ENCODE measurements at places on chromosomes 1 and 21.
A peak's percentile ranks its signal among the peaks of the same experiment; 100 is the strongest.

DNA sequence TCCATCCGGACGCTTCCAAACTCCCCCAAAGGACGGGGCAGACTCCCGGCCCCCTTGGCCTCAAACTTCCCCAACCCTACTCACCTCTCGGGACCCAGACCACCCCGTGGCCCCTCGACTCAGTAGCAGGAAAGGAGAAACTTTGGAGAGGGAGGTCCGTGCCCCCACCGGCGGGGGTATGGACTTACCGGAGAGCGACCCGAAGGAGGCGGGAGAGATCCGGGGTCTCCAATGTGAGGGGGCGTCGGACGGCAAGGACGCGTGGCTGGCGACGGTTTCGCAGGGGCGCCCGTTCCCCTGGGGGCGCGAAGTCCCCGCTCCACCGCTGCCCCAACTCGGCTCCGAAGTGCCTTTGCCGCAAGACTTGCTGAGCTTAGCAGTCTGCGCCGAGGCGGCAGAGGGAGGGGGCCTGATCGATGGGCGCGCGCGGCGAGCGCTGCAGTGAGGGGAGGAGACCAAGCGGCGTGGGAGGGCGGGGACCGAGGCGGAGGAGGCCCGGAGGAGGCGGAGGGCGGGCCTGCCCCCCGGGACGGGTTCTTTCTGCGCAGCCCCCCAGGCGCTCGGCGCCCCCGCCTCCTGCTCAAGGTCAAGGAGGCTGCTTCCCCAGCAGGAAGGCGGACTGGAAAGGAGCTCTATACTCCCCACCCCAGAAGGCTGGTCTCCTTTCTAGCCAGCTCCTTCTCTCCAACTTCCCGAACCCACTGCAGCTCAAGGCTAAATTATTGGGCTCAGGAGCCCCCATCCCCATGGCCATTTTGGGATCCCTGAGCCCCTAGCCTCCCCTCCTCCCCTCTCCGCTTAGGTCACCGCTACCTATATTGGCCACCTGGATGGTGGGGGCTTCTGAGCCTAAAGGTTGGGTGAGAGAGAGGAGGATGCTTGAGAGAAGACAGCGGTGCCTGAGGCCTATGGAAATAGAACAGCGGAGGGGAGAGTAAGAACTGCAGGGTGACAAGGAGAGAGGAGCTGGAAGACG is at the start of gene SYT2:
TSS of gene SYT2 (minus strand) at position 385 of the 976 bp plus-strand sequence. CDS start 104,682 bp downstream, outside the sequence.
- DNase-seq, result no peak

DNA sequence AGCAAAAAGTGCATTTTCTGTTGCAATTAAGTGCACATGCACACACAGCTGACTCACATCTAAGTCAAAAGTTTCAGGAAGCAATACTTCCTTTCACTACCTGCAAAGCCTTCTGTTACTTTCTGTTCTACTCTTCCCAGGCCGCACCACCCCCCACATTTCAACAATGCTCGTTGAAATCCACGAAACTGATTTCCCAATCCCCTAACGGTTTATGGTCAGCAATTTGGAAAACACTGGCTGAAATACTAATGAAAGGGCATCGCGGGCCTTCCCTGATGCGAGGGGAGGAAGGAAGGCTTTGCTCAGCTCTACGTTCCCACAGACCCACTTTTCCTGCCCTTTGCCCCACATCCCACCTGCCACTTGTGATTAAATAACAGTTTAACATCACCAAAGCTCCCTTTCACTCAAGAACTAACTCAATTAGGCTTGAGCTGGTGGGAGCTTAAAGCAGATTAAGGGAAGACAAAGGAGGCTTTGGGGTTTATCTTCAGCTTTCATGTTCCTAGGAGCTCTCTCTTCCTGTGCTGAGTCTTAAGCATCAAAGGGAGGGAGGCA is 243.2 kb upstream of the RAB4A start:
- no peak for DNase-seq

- DNase-seq, result no peak
Observed at GRCh38 chr1:167776151-167776550, 54.4 kb downstream of the MPZL1 start.

DNA sequence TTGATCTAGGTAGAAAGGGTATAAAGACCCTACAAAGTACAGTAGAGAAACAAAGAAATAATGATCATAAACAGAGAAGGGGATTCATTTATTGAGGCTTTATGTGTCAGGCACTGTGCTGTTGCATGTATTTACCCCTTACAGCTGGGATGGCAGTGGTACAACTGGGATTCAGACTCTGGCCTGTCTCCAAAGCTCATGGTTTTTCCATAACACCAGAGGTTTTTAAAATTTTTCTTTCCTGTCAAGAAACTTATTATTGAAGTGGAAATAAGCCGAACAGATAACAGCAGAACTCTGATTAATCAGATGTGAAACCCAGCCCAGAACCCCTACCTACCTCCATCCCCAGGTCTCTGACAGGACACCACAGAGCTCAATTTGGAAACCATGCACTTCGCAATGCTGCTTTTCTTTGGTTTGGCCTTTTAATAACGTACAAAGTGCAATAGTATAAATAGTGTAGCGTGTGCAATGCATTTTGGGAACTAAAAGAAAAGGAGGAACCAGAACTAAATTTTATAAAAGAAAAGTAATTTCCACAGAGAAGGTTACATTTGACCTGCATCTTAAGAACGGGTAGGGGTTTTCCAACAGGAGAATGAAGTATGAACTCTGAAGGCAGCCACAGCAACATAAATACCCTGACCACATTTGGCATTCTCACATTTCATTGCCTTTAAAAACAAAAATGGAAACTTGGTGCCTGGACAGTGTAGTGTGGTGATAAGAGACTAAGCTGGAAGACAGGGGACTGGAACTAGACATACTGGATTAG is 92.0 kb upstream of the S1PR1 start:
- no peak for DNase-seq

GRCh38 chr21:43591571-43591970 is 67.7 kb downstream of the HSF2BP start:
- no peak for DNase-seq

- no peak for DNase-seq
Observed at GRCh38 chr21:25097648-25098047, 509.6 kb downstream of the MRPL39 start.

- DNase-seq, result no peak
Observed at GRCh38 chr21:32253215-32253641, 25.6 kb downstream of the MIS18A start.

DNA sequence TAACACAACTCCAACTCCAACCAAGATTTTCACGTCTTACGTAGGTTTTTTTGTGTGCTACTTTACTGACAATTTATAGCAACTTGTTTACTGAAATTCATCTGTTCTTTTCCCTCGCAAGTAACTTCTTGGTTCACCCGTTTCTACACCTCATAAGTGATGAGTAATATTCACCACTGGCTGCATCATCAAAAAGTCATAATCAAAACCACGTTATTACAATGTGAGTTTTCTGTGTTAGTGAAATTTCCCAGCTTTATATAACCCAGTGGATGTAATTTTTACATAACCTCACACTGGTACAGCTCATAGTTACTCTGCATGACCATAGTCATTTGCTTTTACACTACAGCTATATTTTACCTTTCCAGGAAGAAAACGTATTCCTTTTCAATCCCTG is 401.1 kb upstream of the LYPLAL1 start:
- no peak for DNase-seq

- DNase-seq, result no peak
Observed at GRCh38 chr1:43284065-43284464, 1.3 kb downstream of the C1orf210 start.

GRCh38 chr1:7462617-7463016 is 308.5 kb upstream of the VAMP3 start:
- DNase-seq, result no peak

DNA sequence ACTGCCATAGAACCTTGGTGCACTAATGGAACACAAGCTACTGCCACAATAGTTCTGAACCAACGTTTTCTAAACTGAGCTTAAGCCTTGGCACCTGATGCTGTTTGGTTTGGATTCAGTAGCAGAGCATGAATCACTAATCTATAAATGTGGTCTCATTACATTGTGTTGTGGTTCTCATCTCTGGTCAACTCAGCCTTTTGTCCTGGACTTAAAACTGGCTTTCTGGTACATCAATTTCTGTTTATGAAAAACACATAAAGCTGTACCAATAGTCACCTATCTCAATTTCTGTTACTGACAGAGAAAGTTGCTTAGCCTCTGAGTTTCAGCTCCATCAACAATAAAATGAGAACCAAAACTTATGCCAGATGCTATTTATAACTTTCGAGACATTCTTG is 197.5 kb upstream of the KIAA0040 start:
- no peak for DNase-seq

- DNase-seq, result no peak
Observed at GRCh38 chr21:31880816-31881215, 8.0 kb downstream of the HUNK start.

GRCh38 chr21:37670883-37671282 is 245.4 kb downstream of the KCNJ6 start:
- no peak for DNase-seq

DNA sequence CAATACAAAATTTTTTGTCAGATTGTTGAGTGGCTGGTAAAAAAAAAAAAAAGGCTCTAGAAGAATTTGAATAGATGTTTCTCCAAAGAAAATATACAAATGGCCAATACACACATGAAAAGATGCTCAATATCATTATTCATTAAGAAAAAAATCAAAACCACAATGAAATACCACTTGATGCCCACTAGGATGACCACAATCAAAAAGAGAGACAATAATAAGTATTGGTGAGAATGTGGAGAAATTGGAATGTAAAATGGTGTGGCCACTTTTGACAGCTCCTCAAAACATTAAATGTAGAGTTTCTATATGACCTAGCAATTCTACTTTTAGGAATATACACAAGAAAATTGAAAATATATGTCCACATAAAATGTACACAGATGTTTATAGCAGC is 100.0 kb downstream of the CLEC20A start:
- DNase-seq, result no peak

DNA sequence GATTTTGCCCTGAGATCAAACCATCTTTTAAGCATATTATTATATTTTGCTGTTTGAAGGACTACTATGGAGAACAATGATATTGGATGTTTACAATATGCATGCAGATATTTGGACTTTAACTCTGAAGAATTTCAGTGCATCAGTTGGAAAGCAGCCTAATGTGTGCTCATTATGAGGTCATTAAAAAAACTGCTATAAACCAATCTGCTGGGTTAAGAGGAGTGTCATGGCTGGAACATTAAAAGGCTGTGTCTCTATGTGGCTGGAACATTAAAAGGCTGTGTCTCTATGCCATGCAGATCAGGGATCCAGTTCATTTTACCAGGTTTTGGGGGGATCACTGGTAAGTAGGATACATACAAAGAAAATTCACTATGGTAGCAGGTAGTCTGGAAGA is 77.6 kb downstream of the SPATA46 start:
- DNase-seq, result no peak

DNA sequence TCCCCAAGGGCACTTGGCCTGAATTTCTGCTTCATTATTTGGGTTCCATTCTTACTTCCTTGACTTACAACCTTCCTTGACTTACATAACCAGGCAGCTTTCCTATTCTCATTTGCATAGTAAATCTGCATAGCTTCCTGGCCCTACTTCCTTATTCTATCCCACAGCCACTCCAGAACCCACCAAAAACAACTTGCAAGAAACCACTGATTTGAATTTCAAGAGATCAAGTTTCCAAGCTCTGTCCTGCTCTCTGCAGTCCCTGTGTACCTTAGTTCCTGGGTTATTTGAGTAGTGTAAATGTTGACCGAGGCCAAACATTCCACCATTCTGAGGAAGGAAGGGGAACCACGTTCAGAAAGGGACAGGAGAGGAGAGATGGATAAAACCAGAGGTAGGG is 603.3 kb downstream of the PTPRC start:
- no peak for DNase-seq

DNA sequence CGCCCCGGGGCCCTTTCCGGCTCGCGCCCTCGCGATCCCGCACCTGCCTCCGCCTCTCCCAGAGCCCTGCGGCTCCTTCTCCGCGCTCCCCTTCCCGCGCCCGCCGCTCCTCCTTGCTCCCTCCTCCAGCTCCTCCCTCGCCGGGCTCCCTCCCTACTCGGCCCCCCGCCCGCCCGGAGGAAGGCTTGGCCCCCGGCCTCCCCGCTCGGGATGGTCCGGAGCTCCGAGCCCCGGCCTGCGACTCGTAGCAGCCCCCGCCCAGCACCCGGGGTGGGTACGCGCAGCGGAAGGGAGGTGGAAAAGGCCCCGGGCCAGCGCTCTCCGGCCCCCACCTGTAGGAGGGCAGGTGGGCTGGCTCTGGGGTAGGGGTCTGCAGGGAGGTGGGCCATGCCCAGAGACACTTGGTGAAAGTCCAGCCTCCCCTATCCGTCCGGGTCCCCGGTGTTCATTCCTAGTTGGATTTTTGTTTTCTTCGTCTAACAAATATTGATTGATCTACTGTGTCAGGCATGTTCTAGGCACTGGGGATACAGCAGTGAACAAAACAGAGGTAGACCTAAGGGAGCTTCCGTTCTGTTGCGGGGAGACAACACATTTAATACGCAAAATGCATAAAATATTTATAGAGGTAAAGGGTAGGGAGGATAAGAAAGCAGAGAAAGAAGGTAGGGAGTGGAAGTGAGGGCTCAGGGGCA is at the start of gene HTR1D:
TSS of gene HTR1D (minus strand) at position 82 of the 695 bp plus-strand sequence. CDS start 23,283 bp downstream, outside the sequence.
- DNase-seq, result no peak

- DNase-seq, result no peak
Observed at GRCh38 chr21:17779496-17779895, 39.7 kb downstream of the C21orf91 start.

DNA sequence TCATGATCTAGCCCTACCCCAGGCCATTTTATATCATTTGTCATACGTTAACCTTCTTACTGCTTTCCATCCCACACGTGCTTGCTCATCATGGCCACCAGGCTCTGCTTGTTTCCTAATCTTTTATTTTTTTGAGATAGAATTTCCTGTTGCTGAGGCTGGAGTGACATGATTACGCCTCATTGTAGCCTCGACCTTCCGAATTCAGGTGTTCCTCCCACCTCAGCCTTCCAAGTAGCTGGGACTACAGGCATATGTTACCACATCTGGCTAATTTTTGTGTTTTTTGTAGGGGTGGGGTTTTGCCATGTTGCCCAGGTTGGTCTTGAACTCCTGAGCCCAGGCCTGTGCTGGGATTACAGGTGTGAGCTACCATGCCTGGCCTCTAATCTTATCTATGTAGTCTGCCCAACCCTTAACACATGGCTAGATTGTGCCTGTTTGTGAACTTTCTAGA is 3.3 kb downstream of the UAP1 start:
- DNase-seq, result no peak

DNA sequence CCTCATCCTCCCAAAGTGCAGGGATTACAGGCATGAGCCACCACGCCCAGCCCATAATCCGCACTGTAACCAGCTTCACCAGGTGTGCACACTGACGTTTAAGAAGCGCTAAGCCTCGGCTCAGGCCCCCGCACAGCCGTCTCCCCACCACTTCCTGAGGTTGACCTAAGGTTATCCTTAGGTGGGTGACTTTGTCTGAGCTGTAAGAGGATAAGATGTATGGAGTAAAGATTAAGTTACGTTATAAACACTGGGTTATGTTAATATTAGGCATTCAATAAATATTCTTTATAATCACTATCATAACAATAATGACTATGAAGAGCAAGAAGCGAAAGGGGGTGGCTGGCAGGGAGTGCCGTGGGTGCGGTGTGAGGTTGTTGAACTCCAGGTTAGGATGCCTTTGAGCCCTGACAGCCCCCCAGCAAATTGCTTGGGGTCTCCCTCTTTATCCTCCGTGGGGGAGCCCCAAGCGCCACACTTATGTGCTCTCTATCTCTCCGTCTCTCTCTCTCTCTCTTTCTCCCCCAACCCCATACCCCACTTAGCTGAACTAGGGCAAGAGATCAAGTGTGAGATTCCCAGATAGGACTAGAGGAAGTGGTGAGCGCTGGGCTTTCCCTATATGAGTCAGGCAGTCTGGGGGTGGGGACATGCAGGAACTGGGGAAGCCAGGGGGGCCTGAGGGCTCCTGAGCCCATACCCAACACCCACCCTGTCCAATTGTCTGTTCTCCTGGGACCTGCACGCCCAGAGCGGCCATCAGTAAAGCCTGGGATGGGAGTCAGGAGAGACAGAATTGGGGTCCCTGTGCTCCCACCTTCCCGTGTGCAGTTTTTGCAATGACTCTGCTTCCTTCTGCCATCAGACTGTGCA is 7.6 kb downstream of the EFHD2 start:
- DNase-seq, result peak; percentile 52
